H54 (cell line): ENCODE measurements at places on chromosomes 6 and 20.

- no peak for DNase-seq
Observed at GRCh38 chr6:22141241-22141745, 155.5 kb downstream of the PRL start.

DNA sequence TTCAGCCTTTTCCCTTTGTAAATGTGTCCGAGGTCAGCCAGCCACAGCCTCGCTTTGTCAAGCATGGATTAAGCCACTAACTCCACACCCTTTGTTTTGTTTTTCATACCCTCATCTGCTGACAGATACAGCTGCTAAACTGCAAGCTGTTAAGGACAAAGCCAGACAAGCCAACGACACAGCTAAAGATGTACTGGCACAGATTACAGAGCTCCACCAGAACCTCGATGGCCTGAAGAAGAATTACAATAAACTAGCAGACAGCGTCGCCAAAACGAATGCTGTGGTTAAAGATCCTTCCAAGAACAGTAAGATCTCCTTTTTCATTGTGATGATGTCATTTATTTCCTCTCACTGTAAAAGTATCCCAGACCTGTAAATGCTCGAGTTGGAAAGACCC, 269.3 kb downstream of the ARHGAP18 start:
- no peak for DNase-seq

DNA sequence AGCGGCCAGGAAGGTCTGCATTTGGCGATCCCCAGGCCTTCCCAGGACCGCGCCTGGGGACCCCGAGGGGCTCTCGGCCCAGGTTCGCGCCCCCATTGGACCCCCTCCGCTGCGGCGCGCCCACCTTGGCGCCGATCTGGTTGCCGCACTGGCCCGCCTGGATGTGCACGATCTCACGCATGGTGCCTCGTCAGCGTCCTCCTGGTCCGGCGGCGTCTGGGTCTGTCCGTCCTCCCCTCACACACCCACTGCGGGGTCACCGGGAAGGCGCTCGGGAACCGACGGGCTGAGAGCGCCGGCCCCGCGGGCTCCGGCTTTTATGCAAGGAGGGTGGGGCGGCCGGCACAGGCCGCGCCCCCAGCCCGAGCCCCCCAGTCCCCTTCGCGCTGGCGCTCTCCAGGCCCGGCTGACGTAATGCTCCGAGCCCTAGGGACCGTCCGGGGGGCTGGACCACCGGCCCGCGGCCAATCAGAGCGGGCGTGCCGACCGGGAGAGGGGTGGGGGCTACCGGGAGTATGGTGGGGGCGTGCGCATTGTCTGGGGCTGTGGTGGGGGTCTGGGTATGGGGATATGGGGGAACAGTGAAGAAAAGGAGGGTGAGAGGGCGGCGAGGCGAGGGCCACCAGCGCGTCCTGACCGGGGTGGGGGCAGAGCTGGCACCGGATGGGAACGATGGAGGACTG, at the start of gene TUBB2B:
Gene TUBB2B (minus strand): TSS at position 291 of the 683 bp plus-strand sequence. CDS start 110 bp downstream, at position 181.
- no peak for DNase-seq

GRCh38 chr6:143698329-143698728, 20.6 kb downstream of the PHACTR2 start:
- DNase-seq, result no peak

DNA sequence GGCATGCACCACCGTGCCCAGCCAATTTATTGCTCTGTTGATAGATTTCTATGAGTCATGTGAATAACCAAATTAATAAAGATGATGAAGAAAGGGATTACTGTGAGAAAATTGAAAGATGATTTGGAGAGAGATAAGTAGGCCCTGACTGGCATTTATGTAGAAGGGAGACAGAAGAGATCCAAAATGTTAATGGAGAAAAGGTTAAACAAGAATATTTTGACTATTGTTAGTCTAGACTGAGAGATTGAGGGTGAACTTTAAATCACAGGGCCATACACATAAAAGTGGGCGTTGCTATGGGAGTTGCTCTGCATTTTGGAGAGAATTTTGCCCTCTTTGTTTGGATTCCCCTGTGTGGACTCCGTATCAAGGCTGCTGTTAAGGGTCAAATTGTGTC, 68.9 kb upstream of the SCAF8 start:
- DNase-seq, result no peak

DNA sequence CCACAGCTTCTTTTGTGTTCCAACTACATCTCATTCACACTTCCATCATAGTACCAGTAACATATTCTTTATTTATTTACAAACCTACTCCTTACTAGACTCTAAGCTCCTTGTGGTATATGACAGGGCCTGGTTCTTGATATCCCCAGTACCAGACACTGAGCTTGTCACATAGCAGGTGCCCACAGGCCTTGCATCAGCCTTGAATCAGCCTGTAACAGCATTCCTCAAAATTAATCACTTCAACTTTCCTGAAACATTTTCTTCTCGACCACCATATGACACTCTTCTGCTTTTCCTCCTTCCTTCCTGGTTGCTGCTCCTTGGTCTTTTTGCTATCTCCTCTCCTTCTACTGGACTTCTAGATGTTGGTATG, 24.7 kb upstream of the SRPK1 start:
- DNase-seq, result no peak

- no peak for DNase-seq
Observed at GRCh38 chr6:47096211-47096895, 54.2 kb upstream of the ADGRF1 start.

DNA sequence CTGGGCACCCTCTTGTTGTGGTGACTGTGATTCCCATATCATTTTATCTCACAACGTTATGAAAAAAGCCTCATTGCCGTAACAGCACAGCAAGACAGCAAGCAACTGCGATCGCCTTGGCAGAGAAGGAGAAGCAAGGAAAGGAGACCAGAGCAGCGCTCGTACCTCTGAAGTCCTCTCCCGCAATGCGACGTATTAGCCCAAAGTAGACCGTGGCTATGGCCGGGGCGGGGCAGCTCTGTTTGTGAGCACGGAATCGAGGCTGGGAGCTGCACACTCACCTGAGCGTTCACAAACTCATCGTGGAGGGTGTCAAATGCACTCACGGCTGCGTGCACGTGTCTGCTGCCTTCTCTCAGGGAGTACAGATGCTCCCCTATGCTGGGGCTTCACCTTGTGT, 76.1 kb downstream of the YTHDF1 start:
- no peak for DNase-seq

DNA sequence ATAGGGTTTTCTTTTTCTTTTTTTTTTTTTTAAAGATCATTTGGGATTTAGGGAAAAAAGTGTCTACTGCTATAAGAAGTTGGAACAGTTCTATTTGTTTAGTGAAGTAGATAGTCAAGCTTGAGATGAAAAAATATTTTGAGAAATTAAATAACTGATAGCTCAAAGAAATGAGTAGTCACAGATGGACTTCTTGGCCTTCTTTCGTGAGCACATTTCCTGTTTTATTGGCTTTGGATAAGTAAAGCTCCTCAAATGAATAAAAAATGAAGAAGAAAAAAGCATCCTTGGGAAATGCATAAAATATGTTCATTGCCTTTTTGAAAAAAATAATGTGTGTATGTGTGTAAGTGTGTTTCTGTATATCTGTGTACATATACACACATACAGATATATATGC, 515.9 kb downstream of the GRIK2 start:
- DNase-seq, result no peak

DNA sequence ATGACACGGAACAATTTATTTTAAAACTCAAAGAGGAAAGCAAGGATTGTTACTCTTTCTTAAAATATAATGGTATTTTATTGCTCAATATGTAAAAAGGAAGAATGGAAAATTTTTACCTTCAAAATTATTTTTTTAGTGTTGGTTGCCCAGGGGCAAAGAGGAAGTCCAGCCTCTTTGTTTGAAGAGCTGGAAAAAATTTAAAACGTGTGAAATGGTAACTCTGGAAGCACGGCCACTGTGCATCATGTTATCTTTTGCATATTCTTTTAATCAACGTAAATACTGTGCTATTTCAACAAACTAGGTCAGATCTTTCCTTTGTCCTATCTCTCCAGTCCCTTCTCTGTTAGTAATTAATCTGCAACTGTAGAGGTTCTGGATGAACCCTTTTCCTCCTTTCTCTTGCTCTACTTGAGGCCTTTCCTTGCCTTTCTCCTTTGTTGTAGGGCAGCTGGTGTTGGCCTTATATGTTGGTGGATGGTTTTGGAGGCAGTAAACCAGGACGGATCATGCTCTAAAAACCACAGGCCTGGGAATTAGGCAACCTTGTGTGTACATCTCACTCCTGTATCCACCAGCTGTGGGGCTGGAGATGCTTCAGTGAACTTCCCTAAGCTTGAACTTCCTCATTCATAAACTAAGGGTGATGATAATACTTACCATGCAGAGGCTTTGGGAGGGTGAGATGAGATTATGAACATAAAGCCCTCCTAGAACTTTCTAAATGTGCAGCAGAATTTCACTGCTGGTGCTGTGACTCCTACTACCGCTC, 143.3 kb downstream of the PRL start:
- DNase-seq, result no peak

DNA sequence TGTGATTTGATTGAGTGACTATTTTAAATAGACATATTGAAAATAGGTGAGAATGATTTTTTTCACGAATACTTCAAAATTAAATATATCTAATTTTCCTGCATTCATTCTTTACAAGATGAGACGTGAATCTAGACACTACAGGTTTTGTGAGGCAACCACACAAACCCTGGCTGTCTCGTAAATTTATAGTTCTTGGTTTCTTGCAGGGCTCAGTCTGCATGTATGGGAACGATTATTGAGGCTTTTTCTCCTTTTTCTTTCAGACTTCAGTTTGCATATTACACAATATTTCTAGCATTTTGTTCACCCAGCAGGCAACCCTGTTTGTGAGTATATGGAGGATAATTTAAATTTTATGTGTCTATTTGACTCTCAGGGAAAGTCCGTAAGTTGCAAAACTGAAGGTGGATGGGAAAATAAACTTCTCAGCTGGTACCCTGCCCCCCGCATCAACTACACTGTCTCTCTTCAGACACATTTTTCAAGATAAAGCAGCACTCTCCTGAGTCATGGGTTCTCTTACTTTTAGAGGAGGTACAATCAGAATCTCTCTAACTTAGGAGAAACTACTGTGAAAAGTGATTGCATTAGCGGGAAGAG, 1349.3 kb downstream of the GRIK2 start:
- no peak for DNase-seq

GRCh38 chr6:145699462-145699861, 35.9 kb downstream of the EPM2A start:
- no peak for DNase-seq

DNA sequence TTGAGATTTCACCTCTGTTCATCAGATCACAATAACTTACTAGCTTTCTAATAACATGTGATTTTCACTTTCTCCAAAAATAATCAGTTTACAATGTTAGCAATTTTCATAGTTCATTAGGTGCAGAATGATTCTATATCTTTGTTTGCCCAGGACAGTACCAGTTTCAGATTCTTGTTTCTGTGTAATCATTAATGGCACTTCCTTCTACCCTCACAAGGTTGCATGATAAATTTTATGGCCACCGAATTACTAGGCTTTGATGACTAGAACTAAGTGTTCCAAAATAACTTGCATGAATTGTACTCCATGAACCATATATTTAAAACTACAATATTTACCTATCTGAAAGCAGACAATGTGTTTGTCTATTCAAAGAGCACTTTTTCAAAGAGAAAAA, 442.3 kb downstream of the EPHA7 start:
- DNase-seq, result no peak

- DNase-seq, result no peak
Observed at GRCh38 chr20:32125506-32125905, 16.0 kb downstream of the TM9SF4 start.

- DNase-seq, result no peak
Observed at GRCh38 chr6:34145161-34146020, 496 bp downstream of the GRM4 start.

DNA sequence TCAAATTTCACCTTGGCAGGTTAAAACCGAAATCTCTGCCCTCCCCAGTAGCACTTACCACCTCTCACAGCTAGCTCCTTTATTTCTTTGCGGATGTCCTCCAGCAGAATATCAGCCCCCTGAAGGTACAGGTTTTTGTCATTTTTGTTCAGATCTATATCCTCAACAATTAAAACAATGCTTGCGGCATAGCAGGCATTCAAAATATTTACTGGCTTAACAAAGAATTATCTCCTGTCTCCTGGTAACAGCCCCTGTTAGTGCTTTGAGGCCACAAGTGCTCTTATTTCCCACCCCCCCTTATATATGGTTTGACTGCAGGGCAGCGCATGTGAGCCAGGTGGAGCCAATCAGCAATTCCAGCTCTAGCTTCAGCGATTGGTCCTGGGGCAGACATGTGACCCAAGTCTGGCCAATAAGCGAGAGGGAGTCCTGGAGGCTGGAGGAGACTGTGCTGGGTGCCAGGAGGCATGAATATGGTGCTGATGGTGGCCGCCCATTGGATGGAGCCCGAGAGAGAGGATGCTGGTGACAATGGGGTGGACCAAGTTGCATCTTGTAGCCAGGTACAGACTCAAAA, 21.0 kb downstream of the SULF2 start:
- no peak for DNase-seq

- no peak for DNase-seq
Observed at GRCh38 chr20:42359617-42360016, 741.4 kb upstream of the CHD6 start.

- DNase-seq, result no peak
Observed at GRCh38 chr6:113281431-113281830, 575.7 kb upstream of the MARCKS start.

GRCh38 chr20:63149531-63150192, 66.3 kb downstream of the YTHDF1 start:
- DNase-seq, result no peak

- DNase-seq, result no peak
Observed at GRCh38 chr6:3868544-3868943, 19.4 kb downstream of the FAM50B start.

- DNase-seq, result no peak
Observed at GRCh38 chr6:170034294-170034693, 256.6 kb downstream of the DLL1 start.

GRCh38 chr6:18247002-18247401, 17.3 kb downstream of the DEK start:
- no peak for DNase-seq

DNA sequence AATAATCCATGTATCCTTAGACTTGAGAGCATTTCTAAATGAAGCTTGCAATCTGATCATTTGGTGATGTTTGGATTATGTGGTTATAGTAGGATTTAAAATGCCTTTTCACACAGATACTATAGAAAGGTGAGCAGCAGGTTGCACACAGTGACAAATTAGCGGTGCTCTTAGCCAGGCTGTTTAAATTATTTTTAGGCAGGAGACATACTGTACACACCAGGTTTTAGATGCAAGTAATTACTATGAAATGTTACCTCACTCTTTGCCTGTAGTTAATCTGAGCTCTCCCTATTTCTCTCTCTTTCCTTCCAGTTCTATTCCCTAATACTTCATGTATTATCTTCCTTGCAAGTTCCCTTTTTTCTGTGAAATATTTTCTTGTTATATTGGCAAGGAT, 191.7 kb downstream of the RIMS1 start:
- no peak for DNase-seq

DNA sequence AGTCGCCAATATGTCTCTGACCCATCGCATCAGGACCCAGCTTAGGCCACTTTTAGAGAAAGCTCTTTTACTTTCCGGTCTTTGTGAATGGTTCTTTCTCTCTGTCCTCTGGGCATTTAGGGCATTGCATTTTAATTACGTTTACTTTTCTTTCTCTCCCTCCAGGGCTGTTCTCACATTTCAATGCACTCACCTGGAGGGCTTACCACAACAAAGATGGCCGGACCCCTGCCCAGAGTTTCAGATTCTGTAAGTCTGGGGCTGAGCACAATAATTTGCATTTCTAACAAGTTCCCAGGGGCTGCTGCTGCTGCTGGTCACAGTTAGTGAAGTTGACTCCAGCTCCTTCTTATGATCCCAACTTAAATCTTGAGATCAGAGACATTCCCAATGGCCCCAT, 3.0 kb downstream of the ANKRD66 start:
- DNase-seq, result no peak
